Fibroblast of skin of left biceps (primary cell): ENCODE measurements at places on chromosomes 3 and 15.

- DNase-seq, result no peak
These were observed 206.3 kb upstream of the PRICKLE2 start for GRCh38 chr3:64431526-64432091.

DNA sequence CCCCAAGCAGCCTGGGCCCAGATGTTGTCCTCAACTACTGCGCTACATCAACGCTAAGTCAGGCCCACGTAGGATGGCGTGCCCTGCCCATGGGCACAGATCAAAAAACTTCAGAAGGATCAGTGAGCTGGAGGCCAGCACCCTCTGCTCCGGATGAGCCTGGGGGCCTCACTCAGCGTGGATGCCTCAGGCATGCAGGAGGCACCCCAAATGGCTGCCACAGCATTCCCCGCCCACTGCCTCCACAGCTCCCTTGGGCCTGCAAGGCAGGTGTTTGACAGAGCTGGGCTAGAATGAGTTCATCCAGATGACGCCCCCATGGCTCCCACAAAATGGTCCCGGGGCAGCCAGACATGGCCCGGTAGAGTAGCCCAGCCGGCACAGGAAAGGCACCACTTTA lies 7.1 kb downstream of the ATP2B2 start:
- no peak for DNase-seq

- no peak for DNase-seq
These were observed 78.1 kb downstream of the NPTN start for GRCh38 chr15:73555080-73555479.

- no peak for DNase-seq
These were observed 42.6 kb downstream of the TNK2 start for GRCh38 chr3:195865752-195866151.
